ENCODE measurements at places on chromosomes 3 and 15. TPM values are rescaled to one million over a fixed set of nuclear protein-coding genes. Genes with fewer than 3 reads are reported as not detected.

Gene PDIA5
- total RNA-seq: 29.1 TPM

Gene INAFM2
- 22.7 TPM for total RNA-seq

Gene C2CD4A
- 1.5 TPM for total RNA-seq

Gene SERINC4
- total RNA-seq: not detected

Gene SNAP23
- 184 TPM for total RNA-seq

Gene INSYN1
- total RNA-seq: 0.56 TPM

Gene NR2F2
- total RNA-seq: 13.7 TPM

Gene SCN11A
- total RNA-seq: 0.09 TPM

Gene CPLX3
- total RNA-seq: not detected

Gene SATB1
- total RNA-seq: 11.4 TPM

Gene PLCH1
- 0.09 TPM for total RNA-seq

Gene SUCNR1
- total RNA-seq: not detected

Gene ARHGEF26
- 0.54 TPM for total RNA-seq

Gene CLDN18
- total RNA-seq: not detected

Gene PPM1L
- 1.2 TPM for total RNA-seq

Gene CASR
- not detected for total RNA-seq

Gene ECE2
- total RNA-seq: not detected
